ENCODE measurements at places on chromosomes 1 and 21.

DNA sequence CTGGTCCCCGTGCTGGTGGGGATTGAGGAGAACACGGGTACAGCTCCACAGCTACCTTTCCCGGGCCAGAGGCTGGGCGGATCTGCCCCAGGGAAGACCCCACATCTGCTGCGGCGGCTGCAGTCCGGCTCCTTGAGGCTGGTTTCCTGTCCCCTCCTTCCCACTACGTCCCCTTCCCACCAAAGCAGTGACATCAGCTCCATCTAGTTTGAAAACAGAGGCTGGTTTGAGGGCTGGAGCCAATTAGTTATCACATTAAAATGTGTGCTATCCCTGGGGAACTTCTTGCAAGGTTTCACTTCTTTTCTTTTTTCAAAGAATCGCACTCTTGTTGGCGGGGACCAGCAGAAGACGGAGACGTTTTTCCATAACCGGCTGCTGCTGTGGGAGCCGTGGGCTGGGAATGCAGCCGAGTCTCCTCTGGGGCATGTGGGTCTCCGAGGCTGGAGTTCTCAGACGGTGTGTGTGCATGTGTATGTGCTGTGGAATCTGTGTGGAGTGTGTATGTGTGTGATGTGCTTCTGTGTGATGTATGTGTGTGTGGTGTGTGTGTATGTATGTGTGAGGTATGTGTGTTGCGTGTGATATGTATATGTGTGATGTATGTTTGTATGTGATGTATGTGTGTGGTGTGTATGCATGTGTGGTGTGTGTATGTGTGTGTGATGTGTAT lies 8.9 kb upstream of the PCBP3 start:
- no peak for DNase-seq

DNA sequence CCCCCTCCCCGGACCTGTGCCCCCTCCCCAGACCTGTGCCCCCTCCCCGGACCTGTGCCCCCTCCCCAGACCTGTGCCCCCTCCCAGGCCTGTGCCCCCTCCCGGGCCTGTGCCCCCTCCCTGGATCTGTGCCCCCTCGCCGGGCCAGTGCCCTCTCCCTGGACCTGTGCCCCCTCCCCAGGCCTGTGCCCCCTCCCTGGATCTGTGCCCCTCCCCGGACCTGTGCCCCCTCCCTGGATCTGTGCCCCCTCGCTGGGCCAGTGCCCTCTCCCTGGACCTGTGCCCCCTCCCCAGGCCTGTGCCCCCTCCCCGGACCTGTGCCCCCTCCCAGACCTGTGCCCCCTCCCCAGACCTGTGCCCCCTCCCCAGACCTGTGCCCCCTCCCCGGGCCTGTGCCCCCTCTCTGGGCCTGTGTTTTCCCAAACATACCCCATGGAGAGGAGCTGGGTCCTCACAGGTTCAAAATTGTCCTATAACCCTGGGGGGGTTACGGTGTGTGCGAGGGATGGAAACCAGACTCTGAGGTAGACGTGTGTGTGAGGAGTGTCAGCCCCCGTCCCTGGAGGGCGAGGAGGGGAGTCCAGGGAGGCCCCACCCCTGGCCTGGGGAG lies 47.6 kb upstream of the POFUT2 start:
- no peak for DNase-seq

DNA sequence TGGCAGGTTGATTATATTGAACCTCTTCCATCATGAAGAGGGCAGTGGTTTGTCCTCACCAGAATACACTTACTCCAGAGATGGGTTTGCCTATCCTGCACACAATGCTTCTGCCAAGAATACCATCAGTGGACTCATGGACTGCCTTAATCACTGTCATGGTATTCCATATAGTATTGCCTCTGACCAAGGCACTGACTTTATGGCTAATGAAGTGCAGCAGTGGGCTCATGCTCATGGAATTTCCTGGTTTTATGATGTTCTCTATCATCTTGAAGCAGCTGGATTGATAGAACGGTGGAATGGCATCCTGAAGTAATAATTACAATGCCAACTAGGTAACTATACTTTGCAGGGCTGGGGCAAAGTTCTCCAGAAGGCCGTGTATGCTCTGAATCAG lies 16.6 kb upstream of the GBP6 start:
- no peak for DNase-seq

GRCh38 chr1:238252033-238252802 lies 361.5 kb upstream of the ZP4 start:
- DNase-seq: peak; percentile 70

DNA sequence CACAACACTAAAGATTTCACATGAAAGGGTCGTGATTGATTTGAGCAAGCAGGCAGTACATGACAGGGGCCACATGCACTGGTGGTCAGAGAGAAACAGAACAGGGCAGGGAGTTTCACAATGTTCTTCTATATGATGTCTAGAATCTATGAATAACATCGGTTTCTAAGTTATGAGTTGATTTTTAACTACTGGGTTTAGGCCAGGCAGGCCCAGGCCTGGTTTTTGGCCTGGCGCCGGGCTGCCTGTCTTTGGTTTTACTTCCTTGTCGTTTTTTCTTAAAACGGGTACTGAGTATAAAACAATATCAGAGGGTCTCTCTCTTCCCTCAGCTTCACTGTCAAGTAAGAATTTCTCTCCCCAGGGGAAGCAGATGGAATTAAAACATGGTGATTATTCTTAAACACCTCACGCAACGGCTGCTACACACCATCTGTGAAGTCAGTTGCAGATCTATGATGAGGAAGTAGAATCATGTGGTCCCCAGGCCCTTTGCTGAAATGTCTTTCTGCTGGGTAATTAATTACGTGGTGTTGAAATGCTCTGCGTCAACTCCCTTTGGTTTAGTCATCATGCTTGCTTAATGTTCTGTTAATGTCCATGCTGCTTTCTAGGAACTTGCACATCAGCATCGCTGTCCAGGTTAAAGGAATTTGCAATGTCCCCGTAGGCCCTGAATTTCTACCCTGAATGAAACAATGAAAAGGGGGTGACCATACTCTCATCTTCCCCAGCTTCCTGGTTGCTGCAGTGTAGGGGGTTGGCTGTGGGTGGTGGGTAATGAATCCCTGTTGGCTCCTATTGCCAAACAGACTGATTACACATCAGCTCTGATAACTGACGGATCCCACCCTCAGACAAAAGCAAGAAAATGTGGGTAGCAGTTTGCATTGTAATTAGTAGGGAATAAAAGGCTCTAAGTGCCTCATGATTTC lies 70.3 kb downstream of the SERINC2 start:
- DNase-seq: peak; percentile 99

- DNase-seq: no peak
Measured at GRCh38 chr1:69129538-69129937, 438.2 kb upstream of the LRRC7 start.

DNA sequence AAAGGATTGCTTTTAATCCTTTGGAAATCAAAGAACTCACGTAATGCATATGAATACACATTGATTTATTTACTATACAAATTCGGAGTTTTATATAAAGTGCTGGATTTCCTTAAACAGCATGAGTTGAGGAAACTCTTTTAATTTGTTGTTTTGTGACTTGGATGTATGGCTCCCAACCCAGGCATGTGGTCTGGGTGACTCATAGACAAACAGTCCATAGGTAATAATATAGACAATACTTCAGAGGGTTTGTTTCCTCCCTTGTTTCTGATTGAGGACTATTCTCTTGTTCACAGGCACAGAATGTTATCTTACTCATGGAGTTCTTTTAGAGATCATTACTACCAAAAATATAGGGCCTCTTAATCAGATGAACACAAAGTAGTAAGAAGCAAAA lies 43.8 kb downstream of the XPR1 start:
- no peak for DNase-seq

GRCh38 chr1:8427493-8427892 lies 109.6 kb downstream of the SLC45A1 start:
- peak; percentile 74 for DNase-seq

DNA sequence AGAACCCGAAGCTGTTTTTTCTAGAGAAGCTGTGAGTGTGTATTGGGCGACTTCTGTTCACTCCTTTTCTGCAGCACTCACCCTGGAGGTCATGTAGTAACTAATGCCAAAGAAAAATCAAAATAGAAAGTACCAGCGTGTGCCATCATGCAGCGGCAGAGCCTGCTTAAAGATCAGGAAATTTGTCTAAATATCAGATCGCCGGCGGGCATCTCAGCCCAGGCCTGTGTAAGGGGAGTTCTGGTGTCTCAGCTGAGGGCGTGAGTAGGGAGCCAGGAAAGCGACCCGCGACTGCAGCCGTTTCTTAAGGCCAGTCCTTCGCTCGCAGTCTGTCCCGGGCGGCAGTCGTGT lies 768 bp downstream of the EDARADD start:
- no peak for DNase-seq

- peak; percentile 88 for DNase-seq
Measured at GRCh38 chr1:40039757-40040510, 595 bp upstream of the CAP1 start.

DNA sequence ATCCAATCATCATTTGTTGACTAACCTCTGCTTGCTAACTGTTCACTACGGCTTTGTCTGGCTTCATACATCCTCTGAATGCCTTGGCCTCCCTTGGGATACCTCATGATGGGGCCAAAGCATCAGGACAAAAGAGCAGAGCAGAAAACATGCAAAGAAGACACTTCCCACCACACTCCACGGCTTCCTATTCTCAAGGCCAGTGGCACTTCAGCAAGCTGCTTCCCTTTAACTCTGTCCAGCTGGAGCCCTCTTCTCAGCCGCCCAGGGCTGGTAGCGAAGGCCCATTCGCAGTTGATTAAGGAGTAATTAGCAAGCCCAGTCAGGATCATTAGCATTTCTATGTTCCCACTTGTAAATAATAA lies 224.3 kb upstream of the FGGY start:
- peak; percentile 68 for DNase-seq

DNA sequence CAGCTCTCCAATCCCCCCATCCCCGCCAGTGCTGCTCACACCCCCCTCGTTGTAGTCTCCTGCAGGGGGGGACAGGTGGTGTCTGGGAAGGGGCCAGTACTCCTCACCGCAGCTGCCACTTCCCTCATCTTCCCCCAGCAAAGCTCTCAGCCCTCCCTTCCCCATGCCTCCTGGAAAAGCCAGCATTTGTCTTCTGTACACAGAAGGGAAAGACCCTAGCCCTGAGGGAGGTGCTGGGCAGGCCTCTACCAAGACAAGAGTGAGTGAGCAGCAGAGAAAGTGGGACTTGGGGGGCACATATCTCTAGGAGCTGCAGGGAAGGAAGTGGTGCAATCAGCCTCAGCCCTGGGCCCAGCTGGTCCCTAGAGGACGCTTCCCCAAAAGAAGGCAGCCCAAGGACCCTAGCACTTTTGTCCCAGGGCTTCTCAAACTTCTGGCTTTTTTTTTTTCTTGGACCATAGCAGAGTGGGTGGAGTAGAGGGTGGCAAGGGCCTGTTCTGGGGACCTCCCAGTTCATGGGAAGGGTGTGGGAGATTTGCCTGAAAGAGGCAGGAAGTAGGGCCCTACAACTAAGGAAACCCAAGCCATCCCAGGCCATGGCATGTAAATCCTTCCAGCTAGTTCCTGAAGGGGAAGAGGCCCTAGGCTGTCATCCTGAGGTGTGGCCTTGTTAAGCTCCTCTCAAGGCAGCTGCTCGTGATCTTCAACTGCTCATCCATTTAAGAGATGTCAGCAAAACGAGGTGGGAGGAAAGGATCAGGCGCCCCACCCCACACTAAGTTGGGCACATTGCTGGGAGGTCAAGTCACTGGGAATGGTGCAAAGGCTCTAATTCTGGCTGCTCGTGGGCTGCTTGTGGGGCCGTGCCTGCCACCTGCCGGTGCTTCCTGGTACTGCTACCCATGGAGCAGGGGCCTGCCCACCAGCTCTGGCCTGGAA lies 12.6 kb downstream of the ZC3H12A start:
- DNase-seq: peak; percentile 81
